ENCODE measurements at places on chromosomes 5 and 9.
A peak's percentile ranks its signal among the peaks of the same experiment; 100 is the strongest.

- DNase-seq = no peak
Measured at GRCh38 chr5:6578676-6579343, 54.0 kb downstream of the NSUN2 start.

DNA sequence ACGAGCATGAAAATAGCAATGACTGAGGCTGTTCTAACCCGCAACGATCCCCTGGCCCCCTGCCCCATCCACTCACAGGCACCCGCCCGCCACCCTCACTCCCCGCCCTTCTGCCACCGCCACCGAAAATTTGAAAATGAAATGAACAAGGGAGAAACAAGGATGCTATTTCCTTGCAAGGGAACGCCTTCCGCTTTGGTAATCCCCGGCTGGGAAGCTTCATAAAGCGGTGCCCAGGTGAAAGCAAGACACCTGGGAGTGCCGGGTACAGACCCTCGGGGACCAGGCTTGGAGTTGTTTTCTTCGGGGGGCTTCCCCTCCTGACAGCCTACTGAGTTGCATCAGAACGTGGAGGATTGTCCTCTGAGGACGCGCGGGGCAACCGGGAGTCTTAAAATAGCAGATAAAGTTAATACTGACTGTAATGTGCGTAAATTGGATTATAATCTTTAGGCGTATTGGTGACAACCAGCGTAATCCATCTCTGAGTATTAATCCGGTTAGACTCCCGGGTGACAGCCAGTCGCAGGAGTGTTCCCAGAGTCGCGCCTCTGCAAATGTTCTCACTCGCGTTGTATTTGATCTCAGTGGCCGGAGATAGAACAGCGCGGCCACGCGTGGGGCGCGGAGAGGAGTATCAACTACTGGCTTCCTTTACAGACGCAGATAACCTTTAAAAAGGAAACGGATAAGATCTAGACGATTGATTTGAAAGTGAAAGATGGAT lies 885 bp upstream of the MLLT3 start:
- DNase-seq = peak; percentile 41

- DNase-seq = no peak
Measured at GRCh38 chr5:72074251-72074650, 33.0 kb upstream of the MAP1B start.

GRCh38 chr9:25648116-25648515 lies 30.1 kb downstream of the TUSC1 start:
- DNase-seq = no peak

DNA sequence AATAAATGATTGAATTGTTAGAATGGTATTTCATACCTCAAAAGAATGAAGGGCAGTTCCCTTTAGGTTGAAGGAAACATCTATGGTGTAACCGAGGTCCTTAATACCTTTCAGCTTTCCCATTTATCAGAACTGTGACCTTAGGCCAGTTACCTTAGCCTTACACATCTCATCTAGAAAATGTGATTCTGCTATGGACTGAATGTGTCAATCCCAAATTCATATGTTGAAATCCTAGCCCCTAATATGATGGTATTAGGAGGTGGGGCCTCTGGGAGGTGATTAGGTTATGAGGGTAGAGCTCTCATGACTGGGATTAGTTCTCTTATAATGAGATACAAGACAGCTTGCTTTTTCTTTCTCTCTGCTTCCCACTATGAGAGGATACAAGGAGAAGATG lies 441.9 kb downstream of the PLK2 start:
- no peak for DNase-seq

Measured in stimulated activated CD8-positive, alpha-beta memory T cell treated with anti-CD3 and anti-CD28 coated beads, Interleukin-15, amount 100 ng/mL, for 4 hours (primary cell).